ENCODE measurements at places on chromosomes 2 and 18.

- no peak for DNase-seq
Observed at GRCh38 chr2:219448099-219448775, 13.6 kb downstream of the SPEG start.

- DNase-seq, result no peak
Observed at GRCh38 chr2:19357402-19358241, 801 bp downstream of the OSR1 start.

DNA sequence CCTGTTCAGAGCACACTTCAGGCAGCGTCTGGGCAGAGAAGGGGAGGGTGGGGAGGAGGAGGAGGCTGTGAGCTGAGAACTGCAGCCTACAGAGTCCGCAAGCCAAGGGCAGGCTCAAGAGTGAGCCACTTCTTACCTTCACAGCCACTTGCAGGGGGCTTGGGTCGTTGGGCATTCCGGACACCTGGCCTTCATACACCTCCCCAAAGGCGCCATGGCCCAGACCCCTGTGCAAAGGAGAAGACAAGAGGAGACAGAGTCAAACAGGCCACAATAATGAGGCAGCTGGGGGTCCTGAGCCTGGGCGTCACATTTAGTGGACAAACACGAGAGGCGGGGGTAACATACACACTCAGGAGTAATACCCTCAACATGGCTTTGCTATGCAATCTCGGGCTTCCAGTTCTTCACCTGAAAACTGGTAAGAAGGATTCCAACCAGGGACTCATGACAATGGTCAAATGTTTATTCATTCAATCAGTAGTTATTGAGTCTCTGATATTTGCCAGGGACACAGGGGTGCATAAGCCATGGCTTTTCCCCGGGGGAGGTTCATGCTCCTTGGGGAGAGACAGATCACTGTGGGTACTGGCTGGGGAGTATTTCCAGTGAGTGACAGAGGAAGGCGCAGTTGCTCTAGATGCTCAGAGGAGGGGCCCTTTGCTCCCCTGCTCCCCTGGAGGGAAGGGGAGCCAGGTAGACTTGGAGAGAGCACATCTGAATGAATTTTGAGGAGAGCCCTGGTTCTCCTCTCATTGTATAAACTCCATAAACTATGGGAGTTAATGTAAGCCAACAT is 107.4 kb downstream of the CLIP4 start:
- no peak for DNase-seq

GRCh38 chr2:64017811-64018700 is 1.2 kb downstream of the VPS54 start:
- DNase-seq, result no peak

DNA sequence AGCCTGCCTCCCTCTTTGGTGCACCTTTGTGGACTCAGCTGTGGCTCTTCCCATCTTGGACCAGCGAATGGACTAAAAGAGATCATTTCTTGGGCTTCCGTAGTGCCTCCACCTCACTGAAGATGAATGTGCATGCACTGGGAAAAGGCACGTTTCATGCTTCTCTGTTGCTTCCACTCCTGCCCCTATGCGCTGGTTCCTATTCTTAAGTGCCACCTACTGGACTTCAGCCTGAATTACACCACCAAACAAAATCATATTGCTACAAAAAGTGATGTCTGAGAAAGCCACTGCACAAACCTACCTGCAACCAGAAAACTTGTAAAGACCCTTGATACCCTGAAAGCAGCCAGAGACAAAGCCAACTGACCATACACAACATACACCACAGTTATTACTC is 695.6 kb downstream of the TSN start:
- no peak for DNase-seq

Measured in smooth muscle cell of the brain vasculature (primary cell).